ENCODE measurements at places on chromosomes 13 and 19. TPM values are rescaled to one million over a fixed set of nuclear protein-coding genes. Genes with fewer than 3 reads are reported as not detected.
A peak's percentile ranks its signal among the peaks of the same experiment; 100 is the strongest.

WDFY2 gene
- 11.2 TPM for total RNA-seq

DNA sequence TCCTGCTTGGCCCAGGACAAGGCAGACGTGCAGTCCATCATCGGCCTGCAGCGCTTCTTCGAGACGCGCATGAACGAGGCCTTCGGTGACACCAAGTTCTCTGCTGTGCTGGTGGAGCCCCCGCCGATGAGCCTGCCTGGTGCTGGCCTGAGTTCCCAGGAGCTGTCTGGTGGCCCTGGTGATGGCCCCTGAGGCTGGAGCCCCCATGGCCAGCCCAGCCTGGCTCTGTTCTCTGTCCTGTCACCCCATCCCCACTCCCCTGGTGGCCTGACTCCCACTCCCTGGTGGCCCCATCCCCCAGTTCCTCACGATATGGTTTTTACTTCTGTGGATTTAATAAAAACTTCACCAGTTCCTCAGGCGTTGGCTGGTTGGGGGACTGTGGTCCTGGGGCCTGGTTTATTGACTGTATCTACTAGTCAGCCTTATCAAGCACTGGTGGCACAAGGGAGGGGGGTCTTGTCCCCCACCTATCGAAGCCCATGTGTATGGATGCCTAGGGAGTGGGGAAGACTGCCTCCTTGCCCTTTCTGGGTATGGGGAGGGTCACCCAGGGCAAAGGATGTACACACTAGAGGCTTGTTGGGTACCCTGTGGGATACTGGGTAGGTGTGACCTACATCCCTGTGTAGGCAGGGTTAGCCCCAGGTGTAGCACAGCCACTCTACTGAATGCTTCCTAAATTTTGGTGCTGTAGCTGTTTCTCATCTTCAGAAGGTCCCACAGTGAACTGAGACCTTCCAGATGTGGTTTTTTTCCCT, 4.4 kb downstream of the CHMP2A start:
- no peaks in the 10 kb centered on the region for H3K27me3 ChIP-seq
- H3K27ac ChIP-seq, result no peak overlapping the region
- H3K4me3 ChIP-seq, result no peak overlapping the region
- peaks cover 72% of the 10 kb centered on the region for H3K36me3 ChIP-seq
- peaks cover 7% of the 10 kb centered on the region for H3K4me1 ChIP-seq

- H3K27me3 ChIP-seq, result no peaks in the 10 kb centered on the region
- H3K4me3 ChIP-seq, result no peak overlapping the region
- DNase-seq, result peak; percentile 97
- H3K27ac ChIP-seq, result no peak overlapping the region
Observed at GRCh38 chr19:41299755-41300089, 10.2 kb upstream of the CCDC97 start.

SPRYD7 gene
- total RNA-seq, result 11.0 TPM

FOXA3 gene
- total RNA-seq, result 0.45 TPM

ATG4D gene
- total RNA-seq, result 25.5 TPM

All from SJCRH30 (cell line).